Cerebellar cortex (tissue), 1 donor: ENCODE measurements at places on chromosomes 3 and 15.

GRCh38 chr3:49653621-49654020 is 20.5 kb upstream of the APEH start:
- no peak for DNase-seq

- DNase-seq, result peak; percentile 57
Observed at GRCh38 chr3:11335056-11335608, 62.9 kb downstream of the ATG7 start.

DNA sequence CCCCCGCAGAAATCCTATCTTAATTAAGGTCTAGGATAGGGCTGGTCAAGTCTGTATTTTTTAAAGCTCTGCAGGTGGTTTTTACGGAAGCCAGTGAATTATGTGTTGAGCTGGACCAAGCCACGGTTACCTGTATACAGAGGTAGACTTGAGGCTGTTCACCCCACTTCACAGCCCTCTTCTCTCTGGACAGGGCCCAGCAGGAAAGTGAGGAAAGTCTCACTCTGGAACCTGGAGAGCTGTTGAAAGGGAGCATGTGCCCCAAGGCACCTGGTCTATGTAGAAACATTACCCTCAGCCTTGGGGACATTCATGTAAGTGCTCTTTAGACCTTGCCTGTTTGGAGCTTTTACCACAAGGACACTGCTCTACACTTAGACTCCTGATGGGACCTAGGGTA is 6.9 kb downstream of the SEMA5B start:
- no peak for DNase-seq

- no peak for DNase-seq
Observed at GRCh38 chr15:58340176-58340575, 91.6 kb upstream of the LIPC start.

- DNase-seq, result no peak
Observed at GRCh38 chr15:77493324-77493907, 72.7 kb downstream of the HMG20A start.
